NCI-H2081 treated with DMSO at 0.1 percent for 48 hours (cell line): ENCODE measurements at places on chromosomes 6 and 20.

- no peak for DNase-seq
These were observed 179.9 kb upstream of the TAB2 start for GRCh38 chr6:149137594-149137993.

DNA sequence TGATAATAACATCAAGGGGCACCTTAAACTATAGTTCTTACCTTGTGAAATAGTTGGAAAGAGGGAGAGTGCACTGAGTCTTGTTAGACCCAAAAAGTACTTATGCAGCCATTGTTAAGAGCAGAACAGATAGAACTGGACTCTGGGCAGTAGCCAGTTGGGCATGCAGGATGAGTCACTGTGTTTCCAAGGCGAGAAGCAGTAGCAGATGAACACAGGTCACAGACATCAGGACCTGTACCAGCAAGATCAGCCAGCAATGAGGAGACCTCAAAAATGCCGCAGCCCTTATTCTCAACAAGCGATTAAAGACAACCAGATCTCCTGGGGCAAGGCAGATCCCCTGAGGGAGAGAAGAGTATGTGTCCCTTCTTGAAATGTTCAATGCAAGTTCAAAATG is 79.0 kb downstream of the SAMD3 start:
- DNase-seq: no peak

DNA sequence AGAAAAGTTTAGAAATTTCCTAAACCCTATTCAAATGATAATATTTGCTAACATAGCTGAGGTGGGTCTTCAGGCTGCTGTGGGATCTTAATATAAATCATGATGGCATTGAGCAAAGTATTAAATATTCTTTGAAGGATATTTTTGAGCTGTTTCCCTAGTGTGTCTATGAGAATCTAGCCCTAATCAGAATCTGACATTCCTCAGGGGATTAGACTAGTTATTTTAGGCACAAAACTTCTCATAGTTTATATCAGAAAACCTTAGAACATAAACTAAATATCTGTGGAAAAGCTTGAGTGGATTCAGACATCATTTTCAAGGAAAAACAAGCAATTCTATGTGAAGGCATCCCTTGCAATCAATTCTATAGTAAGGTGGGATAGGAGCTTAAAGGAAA is 594.5 kb downstream of the RFPL4B start:
- DNase-seq: no peak

DNA sequence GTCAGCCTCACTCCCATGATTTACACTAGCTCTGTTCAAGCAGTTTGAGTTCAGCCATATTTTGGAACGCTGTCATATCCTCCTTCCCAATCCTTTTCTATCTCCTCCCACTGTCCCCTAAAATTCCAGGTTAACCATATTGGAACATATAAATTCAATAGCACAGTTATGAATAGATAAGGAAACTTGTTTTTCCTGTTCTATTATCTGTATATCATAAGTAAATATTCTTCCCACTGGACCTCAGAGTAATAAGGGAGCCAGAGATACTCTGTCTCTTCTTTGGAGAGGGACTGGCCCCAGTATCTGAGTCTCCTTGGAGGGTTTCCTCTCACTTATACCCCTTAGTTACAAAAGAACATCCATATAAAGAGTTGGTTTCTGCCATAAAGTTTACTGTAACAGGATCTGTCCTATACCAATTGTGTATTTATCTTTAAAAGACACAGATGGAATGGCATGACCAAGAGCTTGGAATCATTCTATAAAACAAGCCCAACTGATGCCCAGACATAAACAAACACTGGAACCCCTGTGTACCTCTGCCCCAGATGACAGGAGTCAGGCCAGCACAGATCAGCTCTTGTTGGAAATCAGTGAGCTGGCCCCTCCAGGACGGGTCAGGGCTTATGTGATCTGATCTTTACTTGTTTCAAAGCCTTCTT is 67.1 kb downstream of the EPB41L2 start:
- no peak for DNase-seq

DNA sequence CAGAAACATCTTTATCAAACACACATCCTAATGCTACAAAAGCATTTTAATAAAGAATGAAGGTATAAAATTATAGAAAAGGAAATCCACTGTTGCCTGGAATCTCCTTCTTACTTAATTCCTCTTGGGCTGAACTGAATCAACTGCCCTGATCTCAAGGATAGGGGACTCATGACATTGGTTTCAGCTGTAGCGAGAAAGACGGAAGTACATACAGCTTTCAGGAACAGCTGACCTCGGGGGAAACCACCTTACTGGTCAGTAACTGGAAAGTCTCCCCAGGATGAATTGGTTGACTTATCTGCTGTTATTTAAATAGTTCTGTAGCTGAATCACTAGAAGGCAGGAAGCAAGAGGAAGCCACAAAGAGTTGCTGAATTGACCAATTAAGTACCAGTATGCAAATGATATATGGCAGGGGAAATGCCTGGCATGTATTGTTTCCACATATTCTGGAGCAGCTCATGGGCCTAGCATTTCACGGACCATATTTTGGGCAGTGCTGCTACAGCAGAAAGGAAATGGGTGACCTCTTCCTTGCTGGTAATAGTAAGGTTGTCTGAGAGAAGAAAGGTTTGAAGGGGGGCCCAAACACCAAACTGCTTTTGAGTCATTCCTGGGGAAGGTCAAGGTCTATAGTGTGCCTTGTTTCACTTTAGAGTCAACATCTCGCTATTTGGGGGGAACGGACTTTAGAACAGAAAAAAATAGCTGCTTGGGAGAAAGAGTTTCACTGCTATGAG is 43.7 kb upstream of the MAP7 start:
- DNase-seq: no peak

- DNase-seq: no peak
These were observed 1223.0 kb downstream of the EPHA7 start for GRCh38 chr6:92196325-92196724.

- DNase-seq: no peak
These were observed 403.6 kb upstream of the GJE1 start for GRCh38 chr6:141729146-141729545.

DNA sequence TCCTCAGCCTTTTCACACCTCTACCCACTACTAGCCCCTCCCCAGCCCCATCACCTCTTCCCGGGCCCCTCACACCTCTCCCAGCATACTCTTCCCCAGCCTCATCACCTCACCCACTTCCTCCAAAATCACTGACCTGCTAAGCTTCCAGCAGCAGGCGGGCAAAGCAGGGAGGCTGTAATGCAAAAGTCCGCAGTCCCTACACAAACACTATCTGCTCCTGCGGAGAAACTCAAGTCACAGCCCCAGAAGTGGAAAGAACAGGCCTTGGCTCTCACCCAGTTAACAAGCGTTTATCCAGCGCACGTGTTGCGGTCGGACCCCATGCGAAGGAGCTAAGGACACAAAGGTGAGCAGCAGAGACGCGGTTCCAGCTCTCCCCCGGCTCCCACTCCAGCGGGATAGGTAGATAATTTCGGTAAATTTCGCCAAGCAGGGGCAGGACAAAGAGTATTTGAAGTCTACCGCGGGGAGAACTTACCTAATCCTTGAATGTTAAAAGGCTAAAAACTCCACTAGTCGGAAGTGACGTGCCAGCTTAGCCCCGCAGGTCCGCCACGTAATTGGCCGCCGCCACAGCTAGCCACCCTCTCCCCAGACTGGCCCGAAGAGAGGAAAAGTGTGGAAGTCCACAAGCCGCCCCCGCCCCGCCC is 728 bp upstream of the TRIM39 start:
- DNase-seq: no peak

DNA sequence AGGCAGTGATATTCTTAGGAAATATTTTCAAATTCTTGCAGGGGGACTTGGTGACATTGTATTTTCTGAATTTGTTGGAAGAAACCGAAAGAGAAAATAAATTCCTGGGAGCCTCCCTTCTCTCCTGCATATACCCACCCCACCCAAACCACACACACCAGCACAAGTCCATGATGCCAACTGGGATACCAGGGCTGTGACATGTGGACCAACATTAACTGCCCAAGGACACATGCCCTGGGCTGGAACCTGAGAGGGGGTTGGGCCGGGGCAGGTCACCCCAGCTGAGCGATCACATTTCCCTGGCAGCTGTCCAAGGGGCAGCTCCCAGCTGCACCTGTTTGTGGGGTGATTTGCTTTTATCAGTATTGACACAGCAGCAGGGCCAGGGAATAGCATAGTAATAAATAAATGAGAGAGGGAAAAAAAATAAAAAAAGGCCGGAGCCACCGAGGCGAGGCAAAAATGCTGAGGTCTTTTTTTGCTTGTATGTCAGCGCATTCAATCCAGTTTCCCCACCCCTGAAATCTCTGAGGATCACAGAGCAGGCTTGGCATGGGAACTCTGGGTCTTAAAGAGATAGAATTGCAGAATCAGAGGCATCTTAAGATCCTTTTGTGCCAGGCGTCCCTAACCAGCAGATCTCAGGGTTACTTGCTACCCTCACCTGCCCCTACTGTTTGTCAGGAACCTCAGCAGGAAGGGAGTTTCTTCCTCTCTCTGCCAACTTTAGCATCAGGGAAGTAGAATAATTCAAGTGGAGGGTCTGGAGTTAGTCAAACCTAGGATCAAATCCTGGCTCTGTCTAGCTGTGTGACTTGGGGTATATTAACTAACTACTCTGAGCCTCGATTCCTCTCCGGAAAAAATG is 66.5 kb upstream of the PIM1 start:
- peak; percentile 51 for DNase-seq
